ENCODE measurements at places on chromosomes 12 and 14.

- DNase-seq: no peak
Observed at GRCh38 chr12:89267404-89267803, 84.9 kb downstream of the DUSP6 start.

DNA sequence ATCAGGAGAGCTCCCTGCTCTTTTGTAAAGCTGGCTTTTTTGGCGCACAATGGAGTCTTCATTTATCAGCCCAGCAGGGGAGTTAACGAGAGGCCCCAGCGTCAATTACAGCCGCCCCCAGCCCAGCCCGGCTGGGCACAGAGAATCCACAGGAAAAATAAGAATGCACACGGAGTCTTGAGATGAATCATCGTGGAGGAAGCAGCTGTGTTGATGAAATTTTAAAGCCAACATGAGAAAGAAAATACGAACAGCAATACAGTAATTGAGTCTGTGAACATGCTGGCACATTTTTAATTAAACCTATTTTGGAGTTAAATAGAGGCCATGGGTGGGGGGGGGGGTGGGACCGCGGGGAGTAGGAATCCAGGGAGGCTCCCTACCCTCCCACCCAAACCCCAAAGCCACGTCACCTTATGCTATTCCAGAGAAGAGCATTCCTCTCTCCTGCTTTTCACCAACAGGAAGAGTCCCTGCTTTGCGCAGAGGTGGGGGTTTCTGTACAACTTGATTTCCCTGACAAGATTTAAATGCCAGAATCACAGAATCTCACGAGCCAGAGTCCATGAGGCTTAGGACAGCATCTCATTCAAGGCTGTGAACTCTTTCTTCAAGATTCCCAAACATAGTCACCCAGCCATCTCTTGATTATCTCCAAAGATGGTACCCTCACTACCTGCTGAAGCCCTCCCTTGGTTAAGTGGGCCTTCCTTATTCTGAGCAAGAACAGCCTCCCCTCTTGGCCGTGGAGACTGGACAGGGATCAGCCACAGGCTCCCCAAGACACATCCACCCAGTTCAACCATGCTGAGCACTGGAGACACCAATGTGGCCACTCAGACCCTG is 50.3 kb downstream of the CCNK start:
- DNase-seq: no peak

DNA sequence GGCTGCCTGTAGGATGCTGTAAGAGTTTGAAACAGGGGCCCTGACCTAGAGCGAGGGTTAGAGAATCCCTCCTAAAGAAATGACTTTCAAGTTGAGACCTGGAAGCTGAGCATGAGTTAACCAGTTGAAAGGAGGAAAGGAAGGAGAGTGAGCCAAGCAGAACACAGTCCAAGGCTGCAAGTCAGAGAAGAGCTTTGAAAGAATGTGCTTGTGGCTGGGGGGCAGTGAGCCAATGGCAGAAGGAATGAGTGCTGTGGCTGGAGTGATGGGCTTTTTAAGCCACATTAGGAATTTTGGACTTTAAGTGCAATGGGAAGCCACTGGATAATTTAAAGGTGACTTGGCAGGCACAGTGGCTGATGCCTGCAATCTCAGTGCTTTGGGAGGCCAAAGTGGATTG is 18.1 kb downstream of the CDKN1B start:
- DNase-seq: no peak

DNA sequence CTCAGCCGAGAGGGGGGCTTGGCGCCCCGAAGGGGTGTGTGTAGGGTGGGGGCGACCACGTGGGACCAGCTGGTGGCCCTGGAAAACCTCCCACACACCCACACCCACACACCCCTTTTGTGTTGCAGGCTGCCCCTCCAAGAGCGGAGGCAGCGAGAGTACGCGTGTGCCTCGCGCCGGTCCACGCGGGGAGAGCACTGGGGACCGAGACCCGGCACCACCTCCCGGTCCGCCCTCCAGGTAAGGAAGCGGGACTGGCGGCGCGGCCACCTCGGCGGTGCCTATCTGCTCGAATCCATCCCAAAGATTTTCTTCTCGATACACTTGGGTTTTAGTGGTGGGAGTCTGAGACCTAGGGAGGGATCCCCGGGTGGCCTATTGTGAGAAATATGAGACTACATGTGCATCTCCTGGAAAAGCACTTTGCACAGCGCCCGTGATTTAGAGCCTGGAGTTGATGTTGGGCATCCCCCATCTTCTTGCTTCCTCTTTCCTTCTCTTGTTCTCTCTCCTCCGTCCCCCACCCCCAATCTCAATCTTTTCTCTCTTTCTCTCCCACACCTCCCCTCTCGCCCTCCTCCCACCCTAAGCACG is 393 bp downstream of the SYT1 start:
- DNase-seq: no peak

DNA sequence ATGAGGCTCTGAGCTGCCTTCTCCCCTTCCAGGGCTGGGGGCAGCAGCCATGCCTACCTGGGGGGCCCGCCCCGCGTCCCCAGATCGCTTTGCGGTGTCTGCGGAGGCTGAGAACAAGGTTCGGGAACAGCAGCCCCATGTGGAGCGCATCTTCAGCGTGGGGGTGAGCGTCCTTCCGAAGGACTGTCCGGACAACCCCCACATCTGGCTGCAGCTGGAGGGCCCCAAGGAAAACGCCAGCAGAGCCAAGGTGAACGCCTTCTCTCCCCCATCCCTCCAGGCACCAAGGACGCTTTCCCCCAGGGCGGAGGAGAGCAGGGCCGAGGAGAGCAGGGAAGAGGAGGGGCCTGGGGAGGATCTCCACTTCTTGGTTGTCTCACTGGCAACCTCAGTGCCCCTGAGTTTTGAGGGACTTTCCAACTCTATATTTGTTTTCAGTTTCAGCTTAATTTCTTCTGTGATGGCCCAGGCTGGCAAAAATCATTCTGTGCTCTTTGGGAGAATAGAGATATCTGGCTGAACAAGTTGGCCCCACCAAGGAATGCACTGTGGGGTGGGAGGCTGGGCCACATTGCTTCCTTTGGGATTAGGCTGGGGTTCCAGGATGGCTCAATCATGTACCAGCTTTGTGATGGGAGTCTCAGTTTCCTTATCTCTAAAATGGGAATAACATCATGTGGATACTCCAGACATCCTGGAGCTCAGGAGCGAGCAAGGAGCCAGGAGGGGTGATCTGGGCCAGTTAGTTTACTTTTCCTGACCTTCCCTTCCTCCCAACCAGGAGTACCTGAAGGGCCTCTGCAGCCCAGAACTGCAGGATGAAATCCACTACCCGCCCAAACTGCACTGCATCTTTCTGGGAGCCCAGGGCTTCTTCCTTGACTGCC is 1.2 kb downstream of the KHNYN start:
- peak; percentile 62 for DNase-seq

- DNase-seq: no peak
Observed at GRCh38 chr14:89067293-89067972, 243.0 kb downstream of the TTC8 start.

- DNase-seq: no peak
Observed at GRCh38 chr12:131603106-131603938, 107.6 kb upstream of the SFSWAP start.

GRCh38 chr12:132460571-132460970 is 29.4 kb upstream of the FBRSL1 start:
- DNase-seq: no peak

GRCh38 chr14:90514566-90514965 is 117.7 kb downstream of the CALM1 start:
- DNase-seq: no peak

GRCh38 chr12:97756066-97756666 is 293.6 kb downstream of the RMST start:
- no peak for DNase-seq

GRCh38 chr12:6573001-6573400 is 4.9 kb upstream of the NOP2 start:
- DNase-seq: no peak

DNA sequence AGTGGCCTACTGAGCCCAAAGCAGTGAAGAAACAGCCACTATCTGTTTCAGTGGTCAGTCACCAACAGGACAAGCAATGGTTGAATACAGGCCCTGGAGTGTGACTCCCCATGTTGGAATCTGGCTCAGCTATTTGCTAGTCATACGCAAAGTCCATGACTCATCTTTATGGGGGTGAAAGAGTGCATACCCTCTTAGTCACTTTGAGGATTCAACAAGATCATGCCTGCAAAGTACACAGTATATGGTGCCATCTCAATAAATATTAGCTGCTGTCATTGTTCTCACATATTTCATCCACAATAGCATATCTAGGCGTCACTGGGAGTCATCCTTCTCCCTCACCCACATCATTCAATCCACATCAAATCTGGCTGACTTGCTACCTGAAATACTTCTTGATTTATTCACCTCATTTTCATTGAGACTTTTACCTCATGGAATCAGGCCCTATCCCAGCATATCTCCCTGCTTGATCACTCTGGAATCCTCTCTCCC is 26.4 kb upstream of the STAB2 start:
- DNase-seq: no peak

Measured in stimulated activated CD4-positive, alpha-beta T cell treated with anti-CD3 and anti-CD28 coated beads, Interleukin-4, amount 100 ng/mL, for 48 hours (primary cell).